ENCODE measurements at places on chromosomes 4 and X.

- DNase-seq, result no peak
Observed at GRCh38 chrX:19064175-19064574, 58.1 kb downstream of the ADGRG2 start.

- DNase-seq, result no peak
Observed at GRCh38 chrX:30702736-30703135, 49.5 kb downstream of the GK start.

- no peak for DNase-seq
Observed at GRCh38 chr4:76803522-76803921, 94.4 kb downstream of the SOWAHB start.

- no peak for DNase-seq
Observed at GRCh38 chr4:23789762-23790161, 100.1 kb downstream of the PPARGC1A start.

- no peak for DNase-seq
Observed at GRCh38 chr4:153555730-153556434, 89.7 kb downstream of the TMEM131L start.

DNA sequence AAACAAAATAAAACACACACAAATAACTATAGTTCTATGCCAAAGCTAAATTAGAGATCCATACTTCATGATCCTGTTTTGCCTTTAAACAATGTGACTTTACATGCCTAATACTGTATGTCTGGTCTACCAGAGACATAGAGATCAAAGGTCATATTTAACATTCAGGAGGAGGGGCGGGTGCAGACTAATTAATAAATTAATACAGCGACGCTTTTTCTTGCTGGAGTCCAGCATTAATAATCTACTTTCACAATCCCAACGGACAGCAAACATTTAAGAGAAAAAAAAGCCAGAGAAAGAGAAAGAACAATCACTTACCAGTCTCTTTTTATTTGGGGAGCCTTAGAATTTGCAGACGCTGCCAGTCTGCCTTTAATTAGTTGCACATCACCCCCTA is 509 bp downstream of the CXXC4 start:
- no peak for DNase-seq

DNA sequence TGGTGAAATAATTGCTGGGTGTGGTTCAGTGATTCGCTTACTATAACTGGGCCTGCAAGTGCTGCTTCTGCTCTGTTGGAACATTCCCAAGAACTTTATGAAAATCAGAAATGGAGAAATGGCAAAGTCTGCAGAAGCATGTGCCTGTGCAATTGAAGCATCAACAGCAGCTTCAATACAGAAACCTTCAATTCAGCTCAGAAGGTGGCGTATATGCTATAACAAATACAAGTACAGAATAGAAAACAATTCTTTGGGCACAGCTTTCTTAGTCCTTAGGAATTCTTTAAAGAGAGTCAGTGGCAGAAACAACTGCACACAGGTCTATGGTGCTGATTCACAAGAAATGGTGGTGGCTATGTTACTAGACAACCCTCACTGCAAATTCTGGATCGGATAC is 18.0 kb upstream of the PDHA2 start:
- no peak for DNase-seq

DNA sequence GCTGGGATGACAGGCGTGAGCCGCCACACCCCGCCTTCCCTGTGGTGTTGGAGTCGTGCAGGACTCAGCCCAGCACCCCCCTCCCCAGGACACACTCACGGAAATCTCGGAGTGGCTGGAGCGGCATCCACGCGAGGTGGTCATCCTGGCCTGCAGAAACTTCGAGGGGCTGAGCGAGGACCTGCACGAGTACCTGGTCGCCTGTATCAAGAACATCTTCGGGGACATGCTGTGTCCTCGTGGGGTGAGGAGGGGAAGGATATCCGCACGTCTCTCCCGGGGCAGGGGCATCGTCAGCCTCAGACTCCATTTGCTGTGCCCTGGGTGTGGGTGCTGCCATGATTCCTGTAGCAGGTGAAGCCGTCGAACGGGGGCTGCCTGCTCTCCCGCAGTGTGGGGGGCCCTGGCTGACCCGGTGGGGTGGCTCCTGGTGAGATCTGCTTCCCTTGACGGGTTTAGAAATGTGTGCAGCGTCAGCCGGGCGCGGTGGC is 10.3 kb downstream of the PLCXD1 start:
- no peak for DNase-seq

- DNase-seq, result no peak
Observed at GRCh38 chr4:84031401-84031800, 467.7 kb downstream of the NKX6-1 start.
